ENCODE measurements at places on chromosomes 16 and 17. TPM values are rescaled to one million over a fixed set of nuclear protein-coding genes. Genes with fewer than 3 reads are reported as not detected.

PRSS8 gene
- total RNA-seq: 3.8 TPM

- no peak for DNase-seq
Observed at GRCh38 chr17:66805567-66805966, 29.4 kb upstream of the CACNG5 start.

TCAP gene
- 1.2 TPM for total RNA-seq

PRSS22 gene
- total RNA-seq: 0.59 TPM

DNA sequence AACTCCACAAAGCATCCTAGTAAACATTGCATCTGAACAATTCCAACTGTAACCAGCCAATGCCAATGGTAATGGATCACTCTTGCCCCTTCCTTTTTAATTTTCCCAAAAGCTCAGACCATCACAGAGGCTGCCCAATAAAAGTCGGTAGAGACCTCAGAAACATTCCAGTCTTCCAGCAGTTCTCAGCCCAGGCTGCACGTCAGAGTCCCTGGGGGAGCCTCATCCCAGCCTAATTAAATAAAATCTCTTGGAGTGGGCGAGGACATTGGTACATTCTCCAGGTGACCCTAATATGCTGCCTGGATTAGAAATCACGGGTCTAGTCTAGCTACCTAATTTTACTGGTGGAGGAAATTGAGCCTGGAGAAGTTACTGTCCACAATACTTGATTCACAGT is 117.1 kb upstream of the MYOCD start:
- DNase-seq: no peak
